ENCODE measurements at places on chromosomes 12 and 14.

DNA sequence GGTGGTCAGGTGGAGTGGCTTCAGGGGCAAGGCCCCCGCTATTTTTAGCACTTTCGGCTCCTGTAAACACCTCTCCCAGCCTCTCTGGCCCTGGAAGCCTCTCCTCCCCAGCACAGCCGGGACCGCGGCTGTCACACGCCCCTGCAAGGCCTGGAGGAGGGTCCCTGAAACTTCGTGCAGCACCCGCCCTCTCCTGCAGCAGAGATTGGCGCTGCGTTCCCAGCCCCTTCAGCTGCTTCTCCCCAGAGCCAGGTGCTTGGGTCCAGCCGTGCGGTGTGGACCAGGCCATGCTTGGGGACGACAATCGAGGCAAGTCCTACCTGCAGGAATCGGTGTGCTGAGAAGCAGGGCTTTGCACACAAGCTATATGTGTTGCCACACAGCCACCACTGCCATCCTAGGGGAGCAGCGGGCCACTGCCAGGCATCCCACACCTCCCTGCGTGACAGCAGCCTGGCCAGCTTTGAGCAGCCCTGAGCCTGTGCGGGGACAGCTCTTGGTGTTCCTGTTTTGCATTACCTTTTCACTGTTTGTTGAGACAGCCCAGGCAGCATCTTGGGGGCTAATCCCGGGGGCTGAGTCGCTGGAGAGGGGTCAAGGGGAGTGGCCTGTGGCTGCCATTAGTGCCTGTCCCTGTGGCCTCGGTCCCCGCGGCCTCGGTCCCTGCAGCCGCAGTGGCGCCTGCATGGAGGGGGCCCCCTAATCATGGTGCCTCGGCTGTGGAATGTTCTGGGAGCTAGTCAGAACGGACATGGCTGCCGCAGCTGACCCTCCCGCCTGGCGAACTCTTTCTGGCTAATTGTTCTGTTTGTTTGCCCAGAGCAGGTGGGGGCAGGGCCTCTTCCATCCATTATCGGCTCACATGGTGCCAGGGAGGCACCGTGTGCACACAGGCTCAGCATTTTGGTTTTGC lies 27.6 kb upstream of the TRAF3 start:
- no peak for DNase-seq

DNA sequence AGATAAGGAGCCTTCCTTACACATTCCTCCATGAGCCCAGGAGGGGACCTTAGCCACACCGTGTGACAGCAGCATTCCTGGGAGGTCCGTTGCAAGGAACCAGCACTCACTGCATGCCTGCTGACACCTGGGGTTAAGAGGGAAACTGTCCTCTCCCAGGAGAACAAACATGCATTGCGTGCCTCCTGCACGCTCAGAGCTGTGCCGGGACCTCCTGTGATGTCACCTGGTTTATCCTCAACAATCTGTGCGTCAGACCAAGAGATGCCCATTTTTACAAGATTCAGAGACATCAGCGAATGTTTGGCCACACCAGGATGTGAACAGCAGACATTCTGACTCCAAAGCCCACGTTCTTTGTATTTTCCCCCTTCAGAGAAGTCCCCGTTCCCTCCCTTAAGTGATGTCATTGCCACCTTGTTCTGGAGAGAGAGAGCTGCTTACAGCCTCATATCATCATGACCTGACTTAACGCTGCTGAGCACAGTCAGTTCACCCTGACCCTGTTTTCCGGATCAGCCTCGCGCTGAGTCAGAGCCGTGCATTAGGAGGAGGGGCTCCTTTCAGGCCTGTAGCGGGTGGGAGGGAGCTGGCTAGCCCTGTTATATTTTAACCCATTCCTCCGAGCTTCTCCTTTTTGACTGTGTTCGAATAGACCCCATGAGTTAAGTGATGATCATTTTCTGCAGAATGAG lies 36.2 kb downstream of the TMEM120B start:
- DNase-seq = no peak

- no peak for DNase-seq
Measured at GRCh38 chr12:130572553-130572952, 143.5 kb downstream of the RIMBP2 start.

DNA sequence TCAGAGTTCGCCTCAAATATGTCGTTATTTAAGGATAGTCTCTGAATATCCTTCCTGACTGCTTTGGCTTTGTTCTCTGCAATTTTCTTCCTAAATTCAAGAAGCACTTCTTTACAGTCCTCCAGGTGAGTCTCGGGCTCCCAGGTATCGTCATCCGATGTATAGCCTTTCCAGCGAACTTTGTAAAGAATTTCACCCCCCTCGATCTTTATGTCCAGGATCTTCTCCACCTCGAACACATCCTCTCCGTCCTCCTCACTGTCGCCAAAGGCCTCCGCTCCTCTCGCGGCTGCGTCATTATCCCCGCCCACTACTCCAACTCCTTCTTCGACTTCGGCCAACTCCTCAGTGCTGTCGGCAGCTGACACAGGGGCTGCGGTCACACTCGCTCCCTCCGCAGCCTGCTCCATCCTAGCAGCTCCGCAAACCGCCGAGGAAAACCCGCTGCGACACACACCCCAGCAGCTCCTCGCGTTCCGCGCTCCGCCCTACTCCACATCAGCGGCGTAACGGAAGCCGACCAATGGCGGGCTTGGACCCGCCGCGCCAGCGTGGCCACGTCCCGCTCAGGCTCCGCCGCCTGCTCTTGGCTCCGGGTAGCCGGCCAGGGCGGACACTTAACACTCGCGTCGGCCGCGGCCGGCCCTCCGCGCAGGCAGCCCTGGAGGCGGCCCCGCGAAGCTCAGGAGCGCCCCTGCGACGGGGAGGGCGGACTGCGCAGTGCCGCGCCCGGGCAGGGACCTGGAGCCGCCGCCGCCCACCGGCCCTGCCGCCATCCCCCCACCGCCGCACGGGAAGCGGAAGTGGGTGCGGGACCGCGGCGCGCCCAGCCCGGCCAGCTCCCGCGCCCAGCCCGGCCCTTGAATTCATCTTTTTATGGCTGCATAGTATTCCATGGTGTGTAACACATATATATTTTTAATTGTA lies 4.1 kb downstream of the CD163L1 start:
- DNase-seq = no peak

DNA sequence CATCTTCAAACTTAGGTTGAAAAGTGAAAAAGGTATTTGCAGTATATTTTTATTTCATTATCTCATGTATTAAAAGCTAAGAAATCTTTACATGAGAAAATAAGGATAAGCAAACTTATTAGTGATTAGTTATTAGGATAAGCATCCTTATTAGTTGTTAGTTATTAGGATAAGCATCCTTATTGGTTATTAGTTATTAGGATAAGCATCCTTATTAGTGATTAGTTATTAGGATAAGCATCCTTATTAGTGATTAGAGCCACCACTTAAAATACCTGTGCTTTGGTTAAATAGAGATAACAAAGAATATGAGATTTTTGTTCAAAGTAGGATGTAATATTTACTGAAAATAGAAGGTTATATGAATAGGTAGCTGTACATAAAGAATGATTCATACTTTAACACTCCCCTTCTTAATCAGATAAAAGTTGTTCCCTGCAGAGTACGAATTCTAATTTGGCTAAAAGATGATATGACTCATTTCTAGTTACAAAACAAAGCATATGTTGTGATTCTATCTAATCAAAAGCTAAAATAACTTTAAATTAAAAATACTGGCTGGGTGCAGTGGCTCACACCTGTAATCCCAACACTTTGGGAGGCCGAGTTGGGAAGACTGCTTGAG lies 56.4 kb downstream of the KDM5A start:
- DNase-seq = no peak

- DNase-seq = no peak
Measured at GRCh38 chr12:27382171-27382795, 49.6 kb downstream of the BMAL2 start.

GRCh38 chr12:49189731-49190716 lies 1.1 kb upstream of the TUBA1A start:
- no peak for DNase-seq
